EH (cell line): ENCODE measurements at places on chromosomes 3 and 15.
A peak's percentile ranks its signal among the peaks of the same experiment; 100 is the strongest.

GRCh38 chr15:36965570-36966342, 134.6 kb downstream of the MEIS2 start:
- no peak for DNase-seq

DNA sequence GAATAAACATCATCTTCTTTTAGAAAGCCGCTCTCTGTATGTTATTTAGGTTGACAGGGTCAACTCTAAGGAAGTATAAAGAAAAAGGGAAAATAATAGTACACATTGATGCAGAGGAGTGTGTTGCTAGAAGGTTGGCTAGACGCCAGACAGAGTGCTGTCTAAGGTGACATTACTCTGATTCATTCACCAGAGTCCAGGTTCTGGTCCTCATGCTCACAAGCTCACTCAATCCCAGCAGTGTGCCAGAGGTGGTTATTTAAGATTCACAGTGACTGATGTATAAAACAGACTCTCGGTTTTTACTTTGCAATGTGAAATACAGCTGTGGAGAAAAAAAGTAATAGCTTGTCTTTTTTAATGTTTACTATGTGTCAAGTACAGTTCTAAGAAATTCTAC, 1.7 kb downstream of the CFAP44 start:
- DNase-seq, result peak; percentile 6

GRCh38 chr15:85296615-85297402, 83.6 kb upstream of the AKAP13 start:
- peak; percentile 82 for DNase-seq

DNA sequence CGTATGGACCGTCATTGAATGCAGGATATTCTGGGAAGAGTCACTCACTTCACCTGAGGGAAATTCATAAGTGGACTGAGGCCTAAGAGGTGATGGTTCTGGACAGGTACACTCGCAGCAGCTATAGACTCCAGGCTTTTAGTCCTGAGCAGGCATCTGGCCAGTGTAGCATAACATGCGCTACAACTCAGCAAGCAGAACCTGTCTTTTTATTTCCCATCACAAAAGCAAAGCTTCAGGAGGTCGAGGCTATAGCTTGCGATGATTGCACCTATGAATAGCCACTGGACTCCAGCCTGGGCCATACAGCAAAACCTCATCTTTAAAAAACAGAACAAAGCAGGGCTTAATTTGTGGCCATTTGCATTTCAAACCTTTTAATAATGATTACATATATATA, 185.8 kb downstream of the KCNH8 start:
- no peak for DNase-seq

DNA sequence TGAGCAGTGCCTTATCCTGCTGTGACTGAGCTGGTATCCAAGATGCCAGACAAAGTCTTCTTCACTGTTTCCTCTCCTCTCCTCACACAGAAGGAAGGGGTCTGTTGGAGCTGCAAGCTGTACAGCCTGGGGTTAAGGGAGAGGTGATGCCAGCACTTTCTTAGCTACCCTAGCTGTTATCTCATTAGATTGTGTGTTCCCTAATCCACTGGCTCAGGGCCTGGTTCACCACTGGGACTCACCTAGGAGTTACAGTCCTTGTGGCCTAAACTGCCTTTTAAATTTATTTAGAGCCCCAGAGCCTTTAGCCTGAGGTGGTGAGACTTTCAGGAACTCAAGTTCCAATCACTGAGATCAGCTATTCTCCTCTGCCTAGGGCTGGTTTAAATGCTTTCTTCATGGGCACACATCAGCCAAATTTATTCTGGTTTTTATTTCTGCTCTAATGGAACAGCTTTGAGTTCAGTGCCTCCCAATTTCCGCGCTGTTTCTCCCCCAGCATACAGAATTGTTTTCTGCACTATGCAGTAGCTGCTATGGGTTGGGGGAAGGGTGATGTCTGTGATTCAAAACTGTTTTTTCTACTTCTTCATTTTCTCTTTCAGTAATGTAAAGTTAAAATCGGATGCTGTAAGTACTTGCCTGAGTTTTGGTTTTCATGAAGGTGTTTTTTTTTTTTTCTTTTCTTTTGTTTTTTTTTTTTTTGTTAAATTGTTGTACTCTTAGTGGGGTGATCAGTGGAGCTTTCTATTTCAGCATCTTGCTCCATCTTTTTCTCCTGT, 198.8 kb downstream of the DOCK3 start:
- DNase-seq, result no peak

GRCh38 chr3:105334138-105334882, 32.4 kb upstream of the ALCAM start:
- DNase-seq, result peak; percentile 57

GRCh38 chr3:73228437-73228836, 167.0 kb downstream of the EBLN2 start:
- no peak for DNase-seq

- no peak for DNase-seq
Measured at GRCh38 chr3:178778589-178778988, 242.4 kb downstream of the KCNMB2 start.

GRCh38 chr3:46989146-46989810, 9.8 kb downstream of the NBEAL2 start:
- DNase-seq, result no peak
